Panc1 (cell line): ENCODE measurements at places on chromosomes 5 and 9.

GRCh38 chr5:30413540-30413939, 779.9 kb upstream of the CDH6 start:
- no peak for DNase-seq

- no peak for DNase-seq
Measured at GRCh38 chr9:98317134-98317857, 61.8 kb upstream of the TBC1D2 start.

DNA sequence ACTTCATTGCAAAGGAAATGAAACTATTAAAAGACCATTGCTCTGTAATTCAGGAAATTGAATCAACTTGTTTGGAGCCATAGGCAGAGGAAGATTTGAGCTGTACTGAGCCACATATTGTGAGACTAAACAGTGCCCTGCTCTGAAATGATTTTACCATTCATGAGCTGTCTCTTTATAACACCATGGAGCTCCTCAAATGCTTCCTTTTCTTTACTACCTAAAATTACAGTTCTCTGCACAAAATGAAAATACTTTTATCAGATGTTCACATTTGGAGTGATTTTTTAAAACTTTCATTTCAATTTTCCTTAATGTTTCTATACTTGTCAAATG, 97.9 kb downstream of the NLN start:
- DNase-seq = no peak

GRCh38 chr5:135398160-135398854, 724 bp downstream of the MACROH2A1 start:
- DNase-seq = no peak

GRCh38 chr5:35822511-35822910, 34.2 kb upstream of the IL7R start:
- no peak for DNase-seq

DNA sequence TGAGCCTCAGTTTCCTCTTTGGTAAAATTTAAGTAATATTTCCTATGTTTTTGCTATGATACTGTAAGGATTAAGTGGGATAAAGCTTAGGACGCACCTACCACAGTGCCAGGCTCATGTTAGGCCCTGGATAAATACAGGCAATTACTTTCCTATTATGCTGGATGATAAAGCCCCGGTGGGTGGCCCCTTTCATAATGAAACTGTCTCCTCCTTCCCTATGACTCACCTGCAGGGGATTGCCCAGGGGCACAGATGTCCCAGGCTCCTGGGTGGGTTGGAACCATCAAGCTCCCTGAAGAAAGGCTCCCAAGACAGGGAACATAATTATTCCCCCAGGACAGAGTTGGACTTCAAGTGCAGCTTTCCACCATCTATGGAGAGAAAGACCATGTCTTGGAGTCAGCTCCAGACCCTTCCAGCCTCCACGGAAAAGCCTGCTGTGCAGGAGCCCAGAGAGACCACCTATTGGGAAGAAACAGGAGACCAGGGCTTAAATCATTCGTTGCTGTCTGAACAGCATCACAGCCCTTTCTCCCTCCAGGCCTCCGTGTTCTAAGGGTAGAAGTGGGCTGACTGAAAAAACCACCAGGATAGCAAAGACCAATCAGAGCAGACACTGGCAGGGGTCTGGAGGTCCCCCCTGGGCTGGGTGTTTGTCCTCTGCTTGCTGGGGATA, 43.2 kb upstream of the FOXE1 start:
- no peak for DNase-seq

- no peak for DNase-seq
Measured at GRCh38 chr9:130660683-130661450, 3.5 kb upstream of the PRDM12 start.

DNA sequence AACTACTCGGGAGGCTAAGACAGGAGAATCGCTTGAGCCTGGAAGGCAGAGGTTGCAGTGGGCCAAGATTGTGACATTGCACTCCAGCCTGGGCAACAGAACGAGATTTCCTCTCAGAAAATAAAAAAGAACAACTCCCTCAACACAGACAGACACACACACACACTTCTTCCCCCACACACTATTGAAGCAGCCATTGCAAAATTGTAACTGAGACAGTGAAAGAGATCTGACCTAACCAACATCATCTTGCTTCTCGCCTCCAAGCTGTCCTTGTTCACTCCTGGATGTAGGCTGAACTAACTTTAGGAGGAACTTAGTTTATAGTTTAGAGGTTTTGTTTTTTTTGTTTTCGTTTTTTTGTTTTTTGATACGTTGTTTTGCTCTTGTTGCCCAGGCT, 13.0 kb upstream of the PLIN2 start:
- no peak for DNase-seq

DNA sequence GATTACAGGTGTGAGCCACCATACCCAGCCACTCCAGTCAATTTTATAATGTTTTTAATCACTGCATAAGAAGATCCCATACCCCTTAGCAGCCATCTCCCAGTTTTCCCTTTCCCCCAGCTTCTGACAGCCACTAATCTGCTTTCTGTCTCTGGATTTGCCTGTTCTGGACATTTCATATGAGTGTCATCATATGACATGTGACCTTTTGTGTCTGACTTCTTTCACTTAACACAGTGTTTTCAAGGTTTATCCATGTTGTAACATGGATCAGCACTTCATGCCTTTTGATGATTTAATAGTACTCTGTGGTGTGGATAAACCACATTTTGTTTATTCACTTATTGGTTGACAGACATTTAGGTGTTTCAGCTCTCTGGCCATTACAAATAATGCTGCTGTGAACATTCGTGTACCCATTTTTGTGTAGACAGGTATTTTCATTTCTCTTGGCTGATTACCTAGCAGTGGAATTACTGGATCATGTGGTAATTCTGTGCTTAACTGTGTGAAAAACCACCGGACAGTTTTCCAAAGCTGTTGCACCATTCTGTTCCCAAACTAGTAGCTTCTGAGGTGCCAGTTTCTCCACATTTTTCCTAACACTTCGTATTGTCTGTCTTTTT, 8.6 kb downstream of the SUSD3 start:
- DNase-seq = no peak

GRCh38 chr9:125513668-125514413, 193.2 kb downstream of the MAPKAP1 start:
- no peak for DNase-seq

GRCh38 chr9:80932947-80933780, 756.2 kb downstream of the TLE1 start:
- no peak for DNase-seq

GRCh38 chr5:9288234-9288633, 257.6 kb downstream of the SEMA5A start:
- DNase-seq = no peak

- DNase-seq = no peak
Measured at GRCh38 chr5:64727150-64727549, 36.8 kb downstream of the SHISAL2B start.

DNA sequence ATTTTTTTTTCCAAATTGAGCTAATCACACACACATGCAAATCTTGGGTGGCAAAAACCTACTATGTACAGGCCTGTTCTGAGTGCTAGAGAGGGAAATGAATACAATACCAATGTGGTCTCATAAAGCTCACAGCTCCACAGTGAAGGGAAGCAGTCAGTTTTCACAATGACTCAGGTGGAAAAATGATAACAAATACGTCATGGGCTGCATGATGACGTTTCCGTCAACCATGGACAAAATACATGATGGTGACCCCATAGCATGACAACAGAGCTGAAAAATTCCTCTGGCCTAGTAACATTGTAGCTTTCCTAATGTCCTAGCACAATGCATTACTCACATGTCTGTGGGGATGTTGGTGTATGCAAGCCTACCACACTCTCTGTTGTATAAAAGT, 252.5 kb downstream of the TRIM32 start:
- no peak for DNase-seq

GRCh38 chr5:121630402-121630801, 221.3 kb upstream of the FTMT start:
- DNase-seq = no peak

DNA sequence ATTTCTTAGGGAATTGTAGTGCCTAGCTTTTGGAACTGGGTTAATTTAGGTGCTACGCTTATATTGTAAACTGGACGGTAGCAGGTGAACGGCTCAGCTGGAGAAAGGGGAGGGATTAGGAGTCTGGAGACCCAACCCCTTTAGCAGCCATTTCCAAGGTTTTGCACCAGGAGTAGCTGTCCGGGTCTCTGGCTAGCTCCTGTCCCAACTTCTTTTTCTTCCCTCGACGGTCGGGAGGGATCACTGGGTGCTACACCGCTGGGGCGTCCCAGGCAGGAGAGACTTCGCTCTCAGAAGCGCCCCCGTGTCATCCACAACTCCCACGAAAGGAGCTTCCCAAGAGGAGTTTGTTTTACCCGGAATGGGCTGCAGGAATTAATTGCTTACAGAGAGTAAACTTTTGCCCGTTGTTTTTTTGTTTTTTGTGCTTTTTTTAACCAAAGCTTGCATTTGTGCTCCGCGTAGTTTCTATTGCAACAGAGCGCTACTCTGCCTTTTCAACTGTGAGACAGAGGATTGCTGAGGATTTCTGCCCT, 1640.9 kb upstream of the C9orf72 start:
- DNase-seq = no peak

DNA sequence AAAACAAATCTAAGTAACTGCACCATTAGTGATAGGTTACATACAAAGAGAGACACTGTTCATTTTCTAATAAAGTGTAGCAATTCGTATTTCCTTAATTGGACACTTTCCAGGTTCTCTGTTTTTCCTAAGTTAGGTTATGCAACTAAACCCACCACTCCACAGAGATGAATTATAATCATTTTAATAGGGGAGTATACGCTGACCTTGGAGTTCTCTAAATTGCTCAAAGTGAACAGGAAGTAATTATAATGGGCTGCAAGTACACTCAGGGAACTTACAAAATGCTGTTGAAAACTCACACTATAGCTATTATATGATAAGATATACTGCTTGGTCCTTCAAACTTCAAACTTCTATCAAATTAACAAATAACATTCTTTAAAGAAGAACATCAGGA, 18.2 kb upstream of the ADCY2 start:
- DNase-seq = no peak

- DNase-seq = no peak
Measured at GRCh38 chr9:101562966-101563365, 29.3 kb downstream of the RNF20 start.

GRCh38 chr5:96940586-96940985, 4.7 kb downstream of the LNPEP start:
- no peak for DNase-seq

DNA sequence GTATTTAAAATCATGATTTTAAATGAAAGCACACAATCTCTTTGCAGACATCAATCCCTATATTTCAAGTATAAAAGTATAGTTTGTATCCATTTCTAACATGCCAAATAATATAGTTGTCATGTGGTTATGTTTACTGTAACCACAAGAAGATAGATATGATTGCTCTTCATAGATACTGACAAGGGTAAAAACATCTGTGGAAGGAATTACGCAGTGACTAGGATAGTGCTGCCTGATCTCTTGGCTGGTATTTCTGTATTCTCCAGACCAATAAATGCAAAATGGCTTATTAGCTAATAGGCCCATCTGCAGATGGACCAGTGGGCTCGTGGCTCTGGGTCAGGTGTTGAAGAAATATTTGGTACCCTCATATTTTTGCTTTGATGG, 34.9 kb upstream of the FBN2 start:
- DNase-seq = no peak

- DNase-seq = no peak
Measured at GRCh38 chr9:84808416-84808815, 138.9 kb downstream of the NTRK2 start.

DNA sequence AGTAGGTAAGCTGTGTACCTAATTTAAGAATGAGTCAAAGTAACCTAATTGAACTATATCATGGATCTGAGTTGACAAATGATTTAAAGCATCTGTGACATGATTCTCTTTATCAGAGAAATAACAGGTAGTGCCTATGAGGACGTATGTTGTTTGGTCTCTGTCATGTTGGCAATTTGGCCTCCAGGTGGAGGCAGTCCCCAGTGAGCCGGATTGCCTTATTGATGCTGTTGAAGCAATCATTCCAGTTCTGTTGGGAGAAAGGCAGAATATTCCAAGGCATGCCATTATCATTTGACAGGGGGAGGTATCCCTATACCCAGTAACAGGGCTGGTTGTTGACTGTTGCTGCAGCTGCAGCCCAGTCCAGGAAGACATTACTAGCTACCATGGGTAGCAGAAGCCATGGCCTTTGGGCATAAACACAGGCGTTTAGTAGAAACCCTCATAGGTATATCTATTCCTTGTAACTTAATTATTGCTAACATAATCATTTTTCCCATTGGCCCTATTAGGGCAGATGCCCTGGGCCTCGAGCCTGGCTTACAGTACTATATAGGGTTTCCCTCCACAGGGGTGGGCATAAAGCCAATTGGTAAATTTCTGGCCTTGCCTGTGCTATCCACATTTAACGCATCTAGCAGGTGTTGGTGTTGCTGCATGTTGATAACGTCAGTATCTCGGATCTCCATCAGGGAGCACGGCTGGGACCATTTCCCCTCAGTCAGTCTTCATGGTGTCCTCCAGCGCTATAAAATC, 12.2 kb upstream of the SLC22A4 start:
- DNase-seq = no peak
